NCI-H1694 treated with DMSO at 0.1 percent for 48 hours (cell line): ENCODE measurements at places on chromosomes 3 and 15.

DNA sequence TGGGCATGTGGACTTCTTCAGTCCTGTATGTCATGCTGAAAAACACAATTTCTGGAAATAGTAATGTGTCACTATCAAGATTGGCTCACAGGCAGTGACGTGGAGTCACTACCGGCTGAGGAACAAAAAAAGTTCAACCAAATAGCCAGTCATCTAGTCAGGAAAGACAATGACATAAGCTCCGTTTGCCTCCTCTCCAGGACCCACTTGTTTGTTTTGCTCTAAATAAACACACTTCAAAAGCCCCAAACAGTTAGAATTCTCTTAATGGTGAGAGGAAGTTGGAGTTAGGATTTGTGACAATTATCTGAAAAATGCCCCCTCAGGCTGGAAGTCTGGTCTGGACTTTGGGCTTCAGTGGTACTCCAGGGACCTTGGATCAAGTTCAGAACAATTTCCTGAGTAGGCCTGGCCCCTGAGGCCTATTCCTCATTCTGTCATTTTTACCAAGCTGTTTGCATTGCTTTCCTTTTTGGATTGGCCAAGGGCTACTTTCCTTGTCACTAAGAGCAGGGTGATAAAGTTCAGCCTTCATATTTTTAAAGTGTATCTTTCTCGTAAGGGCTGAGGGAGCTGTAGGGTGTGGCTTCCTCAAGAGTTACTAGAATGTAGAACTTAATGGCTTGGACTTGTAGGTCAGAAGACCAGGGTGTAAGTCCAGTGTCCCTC, 98.9 kb downstream of the EOMES start:
- no peak for DNase-seq

DNA sequence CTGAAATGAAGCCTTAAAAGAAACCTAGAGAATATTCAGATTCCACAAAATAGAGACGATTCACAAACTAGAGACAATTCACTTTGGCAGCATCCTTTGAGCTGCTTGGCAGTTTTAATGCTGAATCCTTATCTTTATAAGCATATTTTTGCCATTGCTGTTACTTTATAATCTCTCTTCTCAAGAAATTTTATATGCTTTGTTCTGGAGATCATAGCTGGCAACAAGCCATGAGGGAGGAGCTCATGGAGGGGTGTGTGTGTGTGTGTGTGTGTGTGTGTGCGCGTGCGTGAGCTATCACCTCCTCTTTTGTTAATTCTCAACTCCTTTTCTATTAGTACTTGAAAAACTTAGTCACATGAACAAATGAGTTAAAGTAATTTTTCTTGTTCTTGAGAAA, 495.0 kb upstream of the RGMA start:
- DNase-seq = no peak

GRCh38 chr3:17456046-17456445, 286.4 kb downstream of the TBC1D5 start:
- no peak for DNase-seq

DNA sequence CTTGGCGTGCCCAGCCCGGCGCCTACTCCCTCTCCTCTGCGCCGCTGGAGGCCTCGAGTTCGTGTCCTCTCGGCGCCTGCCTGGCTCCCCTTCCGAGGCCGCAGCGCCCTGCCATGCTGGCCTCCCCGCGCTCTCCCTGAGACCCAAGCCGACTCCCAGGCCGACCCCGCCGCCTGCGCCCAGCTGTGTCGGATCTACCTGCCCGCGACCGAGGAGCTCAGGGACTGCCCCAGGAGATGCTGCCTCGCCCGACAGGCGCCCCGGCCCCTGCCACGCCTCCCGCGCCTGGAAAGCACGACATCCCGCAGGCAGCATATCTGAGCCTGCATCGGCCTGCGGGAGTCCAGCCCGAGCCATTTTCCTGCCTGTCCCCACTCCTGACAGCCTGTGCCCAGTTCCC, 16.1 kb downstream of the PAQR9 start:
- DNase-seq = no peak

DNA sequence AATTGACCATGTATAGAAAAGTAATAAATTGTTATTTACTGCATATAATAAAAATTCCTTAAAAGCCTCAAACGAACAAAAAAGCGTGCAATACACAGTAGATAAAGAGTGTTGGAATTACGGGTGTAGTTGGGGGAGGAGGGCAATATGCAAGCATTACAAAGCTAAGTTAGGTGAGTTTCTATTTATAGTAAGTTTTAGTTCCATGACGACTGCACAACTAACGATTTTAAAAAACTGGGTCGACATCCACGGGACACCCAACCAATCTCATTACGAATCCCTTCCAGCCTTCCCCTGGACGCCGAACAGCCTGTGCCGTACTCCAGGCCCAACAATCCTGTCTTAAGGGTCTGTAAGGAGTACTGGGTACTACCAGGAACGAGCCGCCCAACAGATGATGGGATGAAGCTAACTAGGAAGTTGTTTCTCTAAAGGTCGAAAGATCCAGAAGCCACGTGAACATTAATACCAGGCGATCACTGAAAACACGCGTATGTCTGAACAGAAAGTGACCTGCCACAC, 677 bp downstream of the POLQ start:
- DNase-seq = no peak

DNA sequence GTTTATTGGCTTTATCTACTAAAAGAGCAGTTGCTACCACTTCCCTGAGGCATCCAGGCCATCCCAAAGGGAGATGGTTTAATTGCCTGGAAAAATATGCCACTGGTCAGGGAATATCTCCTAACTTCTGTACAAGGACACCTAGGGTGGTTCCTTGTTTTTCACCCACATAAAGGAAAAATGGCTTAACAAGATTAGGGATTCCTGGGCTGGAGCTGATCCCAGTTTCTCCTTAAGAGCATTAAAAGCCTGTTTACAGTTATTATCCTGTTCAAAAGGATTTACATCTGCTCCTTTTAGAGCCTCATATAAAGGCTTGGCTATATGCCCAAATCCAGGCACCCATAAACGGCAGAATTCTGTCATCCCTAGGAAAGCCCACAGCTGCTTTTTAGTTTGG, 70.2 kb upstream of the WNT7A start:
- no peak for DNase-seq

GRCh38 chr3:89326997-89327396, 219.6 kb downstream of the EPHA3 start:
- DNase-seq = no peak

- no peak for DNase-seq
Observed at GRCh38 chr3:149506540-149506939, 32.0 kb downstream of the TM4SF4 start.

- no peak for DNase-seq
Observed at GRCh38 chr3:135007607-135008006, 212.5 kb downstream of the EPHB1 start.

GRCh38 chr3:45123581-45124269, 22.5 kb downstream of the CDCP1 start:
- DNase-seq = no peak

- no peak for DNase-seq
Observed at GRCh38 chr3:72390841-72391240, 457.4 kb downstream of the SHQ1 start.

GRCh38 chr3:194327218-194328052, 23.7 kb downstream of the CPN2 start:
- DNase-seq = no peak

- no peak for DNase-seq
Observed at GRCh38 chr3:134477938-134478337, 7.8 kb downstream of the ANAPC13 start.

- no peak for DNase-seq
Observed at GRCh38 chr15:27730868-27731267, 368.2 kb downstream of the OCA2 start.

GRCh38 chr15:58374147-58374546, 57.6 kb upstream of the LIPC start:
- no peak for DNase-seq

DNA sequence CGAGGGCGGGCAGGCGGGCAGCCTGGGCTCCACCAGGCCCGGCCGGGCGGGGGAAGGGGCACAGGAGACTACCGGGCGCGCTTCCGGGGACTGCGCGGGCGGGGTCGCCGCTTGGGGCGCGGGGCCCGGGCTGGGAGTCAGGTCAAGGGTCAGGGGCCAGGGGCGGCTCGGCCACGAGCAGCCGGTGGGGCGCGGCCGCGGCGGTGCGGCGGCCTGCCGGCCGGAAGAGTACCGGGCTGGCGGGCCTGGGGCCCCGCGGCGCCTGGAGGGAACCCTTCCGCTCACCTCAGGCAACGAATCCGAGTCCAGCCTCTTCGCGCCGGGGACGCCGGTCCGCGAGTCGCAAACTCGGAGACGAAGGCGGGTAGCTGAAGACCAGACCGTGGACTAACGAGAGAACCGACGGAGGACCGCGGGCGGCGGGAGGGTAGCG, 225 bp downstream of the RHOA start:
- DNase-seq = no peak

- DNase-seq = no peak
Observed at GRCh38 chr3:869734-870133, 223.1 kb upstream of the CNTN6 start.

DNA sequence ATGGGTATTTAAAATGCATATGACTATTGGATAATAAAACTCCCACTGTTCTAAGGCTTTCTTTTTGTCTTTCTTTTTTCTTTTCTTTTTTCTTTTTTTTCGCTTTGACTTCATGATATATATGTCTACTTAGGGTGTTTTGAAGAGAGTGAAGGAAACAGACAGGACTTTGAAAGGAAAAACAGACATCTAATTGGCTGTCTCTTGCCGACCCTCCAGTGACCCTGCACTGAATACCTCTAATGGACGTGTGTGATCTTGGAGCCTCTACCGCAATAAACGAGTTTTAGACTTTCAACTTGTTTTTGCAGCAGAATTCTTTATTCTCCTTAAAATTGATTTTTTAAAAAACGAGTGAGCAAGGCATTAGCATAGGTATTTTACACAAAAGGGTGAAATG, 158.1 kb upstream of the NR2F2 start:
- no peak for DNase-seq

DNA sequence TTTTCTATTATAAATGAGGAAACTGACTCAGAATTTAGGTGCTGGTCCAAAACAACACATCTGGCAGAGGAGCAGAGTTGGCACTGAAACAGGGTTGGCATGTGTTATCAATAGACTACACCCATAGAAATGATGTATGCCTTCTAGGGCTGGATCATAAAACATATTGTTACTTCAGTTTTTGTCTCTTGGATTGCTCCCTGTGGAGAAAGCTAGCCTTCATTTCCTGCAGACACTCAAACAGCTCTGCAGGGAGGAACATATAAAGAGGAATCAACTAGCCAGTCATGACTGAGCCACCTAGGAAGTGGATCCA, 507 bp upstream of the MRPL3 start:
- no peak for DNase-seq

- no peak for DNase-seq
Observed at GRCh38 chr3:22862111-22862510, 341.0 kb upstream of the UBE2E2 start.

- DNase-seq = no peak
Observed at GRCh38 chr3:63933459-63933858, 21.3 kb upstream of the SCAANT1 start.

GRCh38 chr3:9915254-9916141, 1.4 kb upstream of the IL17RC start:
- no peak for DNase-seq

DNA sequence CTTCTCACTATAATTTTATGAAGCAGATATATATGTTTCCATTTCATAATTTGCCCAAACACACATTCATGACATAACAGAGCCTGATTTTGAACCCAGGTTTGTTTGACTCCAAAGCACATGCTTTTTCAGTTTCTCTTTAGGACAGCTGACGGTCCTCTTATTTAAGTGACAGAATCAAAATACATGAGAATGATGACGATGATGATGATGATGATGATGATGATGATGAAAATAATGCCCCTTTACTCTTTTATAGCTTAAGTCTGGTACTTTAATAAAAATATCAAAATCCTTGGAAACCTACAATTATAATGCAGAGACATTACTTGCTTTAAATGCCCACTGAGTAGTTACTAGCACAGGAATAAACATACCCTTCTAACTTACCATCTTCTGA, 15.3 kb downstream of the COPB2 start:
- DNase-seq = no peak

GRCh38 chr15:98503970-98504369, 144.4 kb upstream of the IGF1R start:
- no peak for DNase-seq

GRCh38 chr3:177473184-177473583, 275.9 kb upstream of the TBL1XR1 start:
- no peak for DNase-seq

DNA sequence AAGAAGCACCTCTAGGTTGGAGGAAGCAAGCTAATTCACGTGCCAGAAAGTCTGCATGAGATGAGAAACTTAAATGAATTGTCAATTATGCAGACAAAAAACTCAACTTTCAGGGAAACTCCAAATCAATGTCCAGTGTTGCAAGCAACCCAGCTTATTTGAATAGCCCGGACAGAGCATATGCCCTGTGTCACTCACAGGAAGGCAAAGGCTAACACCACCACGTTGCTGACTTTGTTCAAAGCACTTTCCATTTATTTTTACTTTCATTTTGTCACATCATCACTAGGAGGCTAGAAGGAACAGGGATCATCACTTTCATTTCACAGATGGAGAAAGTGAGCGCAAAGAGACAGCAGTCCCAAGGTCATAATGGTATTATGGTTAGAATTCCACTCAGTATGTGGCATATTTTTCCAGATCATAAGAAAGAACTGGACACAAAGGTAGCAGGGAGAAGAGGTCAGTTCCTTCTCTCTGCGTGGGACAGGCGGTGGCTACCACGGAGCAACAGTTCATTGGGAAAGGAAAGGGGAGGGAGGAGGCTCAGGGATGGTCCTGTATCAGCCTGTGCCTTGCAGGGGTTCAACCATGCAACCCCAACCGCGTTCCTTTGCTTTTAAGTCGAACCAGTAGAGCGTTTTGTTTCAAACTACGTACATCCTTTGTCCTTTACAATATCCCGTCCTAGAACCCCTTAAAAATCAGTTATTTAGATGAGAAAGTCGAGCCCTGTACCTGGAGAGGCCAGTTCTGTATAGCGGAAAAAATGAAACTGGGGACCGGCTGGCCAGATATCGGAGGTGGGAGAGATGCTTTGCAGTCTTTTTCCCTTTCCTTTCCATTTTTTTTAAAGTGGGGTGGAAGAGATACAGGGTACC, 1.1 kb downstream of the HEG1 start:
- peak; percentile 32 for DNase-seq

DNA sequence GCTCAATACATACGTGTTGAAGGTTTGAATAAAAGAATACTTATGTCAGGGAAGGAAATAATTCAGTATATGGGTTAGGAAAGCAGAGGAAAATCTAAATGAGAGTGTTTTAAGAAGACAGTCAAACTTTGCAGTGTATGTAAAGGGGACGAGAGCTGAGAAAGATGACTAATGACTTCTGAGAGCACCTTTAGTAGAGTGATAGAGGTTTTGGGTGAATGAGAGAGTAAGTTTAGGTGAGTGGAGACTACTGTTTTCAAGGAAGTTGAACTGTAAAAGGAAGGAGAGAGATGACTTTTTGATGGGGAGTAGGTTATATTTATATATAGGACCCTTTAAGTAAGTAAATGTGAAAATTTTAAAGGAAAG, 9.4 kb downstream of the TBC1D23 start:
- no peak for DNase-seq

- no peak for DNase-seq
Observed at GRCh38 chr3:180825964-180826363, 86.5 kb upstream of the FXR1 start.

- DNase-seq = no peak
Observed at GRCh38 chr15:80609091-80609490, 86.0 kb upstream of the ABHD17C start.
